Activated B cell treated with CpG ODN at 0.5 μM for 24 hours (primary cell): ENCODE measurements at places on chromosomes 2 and 18. TPM values are rescaled to one million over a fixed set of nuclear protein-coding genes. Genes with fewer than 3 reads are reported as not detected.

Gene MPHOSPH10
- 47.6 and 47.8 TPM in 2 replicates for total RNA-seq

Gene POTEE
- total RNA-seq, result 0.29 and 0.39 TPM in 2 replicates

Gene FBXO15
- total RNA-seq, result 0.69 and 0.98 TPM in 2 replicates

Gene DRC1
- not detected in 2 replicates for total RNA-seq
